NCI-H2029 treated with DMSO at 0.1 percent for 48 hours (cell line): ENCODE measurements at places on chromosomes 3 and 15.
A peak's percentile ranks its signal among the peaks of the same experiment; 100 is the strongest.

DNA sequence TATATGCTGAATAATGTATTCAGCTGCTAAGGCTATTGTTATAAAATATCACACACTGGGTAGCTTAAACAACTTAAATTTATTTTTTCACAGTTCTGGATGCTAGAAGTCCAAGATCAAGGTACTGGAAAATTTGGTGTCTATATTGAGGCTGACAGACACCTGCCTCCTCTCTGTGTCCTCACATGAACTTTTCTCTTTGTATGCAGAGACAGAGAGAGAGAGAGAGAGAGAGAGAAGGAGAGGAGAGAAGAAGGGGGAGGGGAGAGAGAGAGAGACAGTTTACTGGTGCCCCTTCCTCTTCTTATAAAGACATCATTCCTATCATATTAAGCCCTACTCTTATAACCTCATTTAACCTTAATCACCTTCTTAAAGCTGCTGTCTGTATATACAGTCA, 320.1 kb upstream of the THBS1 start:
- no peak for DNase-seq

DNA sequence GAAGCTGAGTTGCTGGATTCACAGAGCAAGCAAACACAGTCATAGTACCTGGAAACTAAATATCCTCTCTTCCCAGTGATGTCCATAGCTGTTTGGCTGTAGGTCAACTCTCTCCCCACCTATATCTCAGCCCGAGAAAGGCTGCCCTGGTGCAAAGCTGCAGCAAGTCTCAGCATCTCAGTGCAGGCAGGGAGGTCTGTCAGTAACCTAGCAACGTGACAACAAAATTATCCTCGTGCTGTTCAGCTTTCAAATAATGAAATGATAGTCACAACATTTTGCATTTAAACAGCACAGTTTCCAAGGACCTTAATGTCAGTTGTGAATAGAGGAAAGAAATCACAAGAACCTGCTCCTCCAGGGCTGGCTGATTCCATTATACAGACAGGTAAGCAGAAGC, 83.6 kb downstream of the CHST2 start:
- no peak for DNase-seq

GRCh38 chr3:13524979-13525669, 23.8 kb upstream of the FBLN2 start:
- no peak for DNase-seq

DNA sequence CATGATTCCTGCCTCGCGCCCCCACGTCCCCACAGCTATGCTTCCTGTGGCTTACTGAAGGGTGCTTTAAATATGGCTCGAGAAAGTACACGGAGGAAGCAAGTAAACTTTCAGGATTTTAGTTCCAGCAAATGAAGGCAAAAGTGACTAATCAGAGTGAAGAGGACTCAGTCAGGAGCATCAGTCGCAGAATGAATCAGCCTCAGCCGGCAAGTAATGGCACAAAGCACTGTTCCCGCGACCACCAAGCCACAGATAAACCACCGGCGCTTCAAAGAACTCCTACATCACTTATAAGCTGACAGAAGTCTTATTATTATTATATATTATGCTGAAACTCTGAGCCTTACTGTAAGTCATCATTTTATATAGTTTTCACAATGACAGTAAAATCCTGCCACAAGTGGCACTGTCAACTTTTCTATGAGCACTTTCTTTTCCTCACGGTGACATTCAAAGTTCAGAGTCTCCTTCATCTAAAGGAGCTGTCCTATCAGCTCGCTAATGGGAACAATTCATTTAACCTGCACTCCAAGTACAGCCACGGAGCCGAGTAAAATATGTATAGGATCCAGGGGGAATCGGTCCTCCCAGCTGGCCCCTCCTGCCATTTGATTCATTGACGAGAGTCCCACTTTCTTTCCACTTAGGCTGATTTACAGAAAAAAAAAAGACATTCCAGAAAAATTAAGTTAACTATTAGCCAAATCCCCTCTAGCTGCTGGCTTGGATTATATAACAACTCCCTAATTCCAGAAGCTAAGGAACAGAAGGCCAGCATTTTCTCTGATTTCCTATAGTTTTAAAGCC, 217.0 kb upstream of the ICE2 start:
- no peak for DNase-seq

DNA sequence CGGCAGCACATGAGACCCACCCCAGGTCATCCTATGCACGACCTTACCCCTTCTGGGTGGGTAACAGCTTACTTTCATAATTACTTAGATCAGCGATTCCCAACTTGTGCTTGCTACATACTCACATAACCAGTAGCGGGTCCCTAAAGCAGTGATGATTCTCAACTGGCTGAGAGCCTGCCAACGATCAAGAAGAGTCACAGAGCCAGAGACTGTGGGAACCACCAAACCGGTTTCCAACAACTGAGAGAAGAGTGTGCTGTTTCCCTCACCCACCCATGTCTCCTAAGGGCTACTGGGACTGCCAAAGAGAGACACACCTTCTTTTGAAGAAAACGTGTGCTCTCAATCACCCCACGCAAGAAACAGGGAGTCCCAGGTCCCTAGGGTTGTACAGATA, 12.0 kb upstream of the XXYLT1 start:
- DNase-seq, result no peak

DNA sequence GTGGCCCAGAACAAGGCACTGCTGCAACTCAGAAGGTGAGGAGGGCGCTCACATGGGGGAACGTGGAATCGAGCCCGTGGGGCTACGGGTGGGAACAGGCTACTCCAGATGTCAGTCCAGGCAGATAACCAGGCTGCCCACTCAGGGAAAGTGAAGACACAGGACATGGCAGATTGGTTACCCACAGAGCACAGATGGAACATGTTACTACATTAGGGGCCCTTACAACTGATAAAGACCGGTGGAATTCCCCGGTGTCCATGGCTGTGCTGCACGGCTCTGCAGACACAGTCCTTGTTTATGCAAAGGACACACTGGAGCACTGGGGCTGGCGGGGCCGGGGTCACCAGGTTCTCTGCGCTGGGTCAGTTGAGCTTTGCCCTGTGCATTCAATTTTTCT, 36.9 kb downstream of the PCSK6 start:
- DNase-seq, result no peak

- peak; percentile 4 for DNase-seq
Measured at GRCh38 chr15:81133782-81134461, at the start of gene CFAP161. CFAP161 (plus strand) TSS chr15:81134270; CDS start chr15:81134330, 60 bp downstream.

DNA sequence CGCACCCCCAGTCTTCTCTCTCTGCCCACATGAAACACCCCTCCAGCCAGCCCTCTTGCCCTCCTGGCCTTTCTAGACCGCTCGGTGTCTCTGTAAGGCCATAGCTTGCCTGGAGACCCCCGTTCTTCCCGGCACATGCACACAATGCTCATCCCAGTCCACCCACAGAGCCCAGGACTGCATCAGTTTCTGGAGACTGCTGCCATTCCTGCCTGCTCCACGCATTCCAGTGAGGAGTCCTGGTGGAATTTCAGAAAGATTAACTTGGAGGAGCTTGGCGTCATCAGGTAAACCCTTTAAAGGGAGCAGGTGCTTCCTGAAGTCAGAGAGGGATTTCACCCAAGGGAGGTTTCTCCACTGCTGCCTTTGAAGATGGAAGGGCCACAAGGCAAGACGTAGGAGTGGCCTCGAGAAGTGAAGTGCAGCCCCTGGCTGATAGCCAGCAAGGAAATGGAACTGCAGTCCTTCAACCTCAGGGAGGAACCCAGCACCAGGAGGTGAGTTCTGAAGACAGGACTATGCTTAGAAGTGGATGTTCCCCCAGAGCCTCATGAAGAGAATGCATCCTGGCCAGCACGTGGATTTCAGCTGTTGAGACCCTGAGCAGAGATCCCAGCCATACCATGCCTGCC, 19.2 kb downstream of the SLC41A3 start:
- DNase-seq, result no peak

DNA sequence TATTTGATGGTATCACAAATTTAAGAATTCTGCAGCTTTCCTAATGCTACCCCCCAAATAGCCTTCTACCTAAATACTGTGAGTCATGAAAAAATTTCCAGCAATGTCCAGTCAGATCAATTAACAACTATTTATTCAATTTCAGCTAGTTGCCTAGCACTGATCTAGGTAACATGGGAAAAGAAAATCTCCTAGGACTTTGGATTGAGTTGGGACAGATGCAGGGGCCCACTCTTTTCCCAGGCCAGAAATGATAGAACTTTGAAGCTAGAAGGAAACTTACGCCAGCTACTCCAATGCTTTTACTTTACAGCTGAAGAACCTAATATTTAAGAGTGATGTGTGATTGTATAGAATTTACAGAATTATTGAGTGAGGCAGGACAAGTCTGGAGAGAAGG, 196.3 kb downstream of the FMN1 start:
- DNase-seq, result no peak

DNA sequence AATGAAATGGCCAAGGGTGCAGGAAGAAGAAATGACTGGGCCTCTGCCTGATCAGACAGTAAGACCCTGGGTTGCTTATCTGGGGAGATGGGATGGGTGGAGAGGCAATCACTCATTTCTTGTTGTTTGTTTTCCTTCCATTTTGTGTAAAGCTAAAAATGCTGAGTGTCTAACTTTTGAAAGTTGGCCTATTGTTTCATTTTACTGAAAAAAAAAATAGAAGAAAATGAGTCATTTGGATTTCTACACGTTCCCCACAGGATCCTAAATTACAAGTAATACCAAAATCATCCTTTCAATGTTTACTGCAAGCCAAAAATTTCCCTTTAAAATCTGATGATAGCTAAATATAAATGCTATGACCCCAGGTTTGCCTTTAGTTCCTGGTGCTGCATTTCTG, 30.6 kb downstream of the PTX3 start:
- no peak for DNase-seq

DNA sequence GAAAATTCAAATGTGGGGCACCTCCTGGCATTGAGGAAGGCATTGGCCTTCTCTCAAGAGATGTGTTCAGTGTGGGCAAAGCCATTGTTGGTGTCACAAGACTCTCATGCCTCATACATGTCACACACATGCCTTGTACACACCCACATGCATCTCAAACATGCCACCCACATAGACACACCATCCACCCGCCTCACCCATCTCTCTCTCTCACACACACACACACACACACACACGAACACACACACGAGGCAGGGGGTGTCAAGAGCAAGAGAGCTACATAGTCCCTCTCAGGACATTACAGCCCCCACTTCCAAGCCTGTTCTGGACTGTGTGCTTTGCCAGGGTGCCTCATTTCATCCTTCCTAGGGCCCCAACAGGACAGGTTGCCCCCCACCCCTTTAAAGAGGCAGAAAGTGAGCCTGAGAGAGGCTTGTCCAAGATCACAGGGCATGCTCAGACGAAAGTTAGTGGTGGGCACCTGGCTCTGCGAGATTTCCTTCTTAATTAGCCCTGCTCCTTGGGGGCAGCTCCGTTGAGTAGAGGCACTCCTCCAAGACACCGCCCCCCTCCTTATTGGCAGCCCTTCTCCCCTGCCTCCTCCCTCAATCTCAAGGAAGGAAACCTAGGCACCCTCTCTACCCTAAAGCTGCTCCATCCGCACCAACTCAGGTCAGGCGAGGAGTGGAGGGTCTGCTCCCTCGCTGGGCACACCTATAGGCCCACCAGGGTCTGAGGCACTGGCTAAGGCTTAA, 50.5 kb upstream of the CCDC174 start:
- DNase-seq, result no peak

DNA sequence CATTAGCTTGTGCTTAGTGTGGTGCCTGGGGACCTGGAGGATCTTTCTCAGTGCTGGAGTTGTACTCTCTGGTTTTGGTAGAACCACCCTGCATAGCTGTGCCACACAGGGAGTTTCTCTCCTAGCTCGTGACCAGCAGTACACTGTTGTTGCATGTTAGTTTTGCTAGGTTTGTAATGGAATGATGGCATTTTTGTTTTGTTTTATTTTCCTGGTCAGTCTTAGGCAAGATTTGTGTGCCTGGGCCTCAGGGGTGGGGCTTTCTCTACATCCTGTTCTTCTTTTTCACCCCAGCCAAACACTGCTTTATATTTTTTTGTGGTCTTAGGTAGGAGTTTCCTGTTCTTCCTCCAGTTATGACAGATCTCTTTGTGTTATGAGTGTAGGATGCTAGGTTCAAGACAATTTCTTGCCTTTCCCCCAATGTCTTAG, 534.5 kb upstream of the KCNMB2 start:
- no peak for DNase-seq

- peak; percentile 74 for DNase-seq
Measured at GRCh38 chr3:181757694-181758306, 46.1 kb downstream of the SOX2 start.

DNA sequence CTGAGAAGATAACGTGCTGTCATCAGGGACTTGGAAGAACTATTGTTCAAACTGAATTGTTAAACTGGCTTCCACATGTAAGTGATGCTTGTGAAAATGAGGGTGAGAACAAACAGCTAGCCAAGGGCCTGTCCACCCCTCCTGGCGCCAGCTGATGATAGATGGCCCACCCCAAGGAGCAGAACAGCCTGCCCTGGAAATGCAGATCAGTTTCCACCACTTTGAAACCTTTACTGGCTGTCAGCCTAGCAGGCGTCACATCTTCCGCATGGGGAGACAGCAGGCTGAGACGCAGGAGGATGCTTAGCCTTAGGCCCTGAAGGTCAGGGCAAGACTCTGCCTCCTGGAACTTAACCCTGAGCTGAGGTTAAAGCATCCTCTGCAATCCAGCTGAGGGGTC, 6.4 kb upstream of the SLC51B start:
- DNase-seq, result no peak

- DNase-seq, result no peak
Measured at GRCh38 chr3:146801492-146801891, 196.3 kb upstream of the PLSCR5 start.

GRCh38 chr3:149243540-149243939, 21.9 kb upstream of the CP start:
- DNase-seq, result no peak

DNA sequence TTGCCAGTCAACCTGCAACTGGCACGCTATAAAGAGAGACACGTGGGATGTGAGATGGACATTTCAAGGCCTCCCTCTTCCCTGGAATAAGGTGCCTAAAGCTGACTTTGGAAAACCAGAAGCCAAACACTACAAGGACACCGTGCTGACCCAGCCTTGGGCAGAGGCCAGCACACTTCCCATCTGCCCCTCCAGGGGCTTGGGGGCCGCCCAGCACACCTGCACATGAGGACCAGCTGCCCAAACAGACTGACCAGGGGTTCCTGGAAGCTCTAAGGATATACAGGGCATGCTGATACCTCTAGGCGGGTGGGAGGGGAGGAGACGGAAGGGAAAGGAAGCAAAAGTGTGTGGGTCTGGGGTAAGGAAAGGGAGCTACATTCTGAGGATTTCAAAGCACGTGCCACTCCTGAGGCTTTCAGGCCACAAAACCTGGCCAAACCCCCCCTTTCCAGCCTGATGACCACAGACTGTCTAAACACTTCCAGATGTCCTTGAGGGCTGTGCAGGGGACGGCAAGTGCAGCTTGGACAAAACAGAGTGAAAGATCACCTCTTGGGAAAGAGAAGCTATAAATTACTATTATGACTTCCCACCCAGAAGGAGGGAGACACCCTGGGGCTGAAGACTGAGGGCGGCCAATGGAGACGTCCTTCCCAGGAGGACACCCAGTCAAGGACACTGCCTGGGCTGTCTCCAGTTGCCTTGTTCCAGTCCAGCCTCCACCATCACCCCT, 57.9 kb downstream of the ADCY5 start:
- DNase-seq, result peak; percentile 64

DNA sequence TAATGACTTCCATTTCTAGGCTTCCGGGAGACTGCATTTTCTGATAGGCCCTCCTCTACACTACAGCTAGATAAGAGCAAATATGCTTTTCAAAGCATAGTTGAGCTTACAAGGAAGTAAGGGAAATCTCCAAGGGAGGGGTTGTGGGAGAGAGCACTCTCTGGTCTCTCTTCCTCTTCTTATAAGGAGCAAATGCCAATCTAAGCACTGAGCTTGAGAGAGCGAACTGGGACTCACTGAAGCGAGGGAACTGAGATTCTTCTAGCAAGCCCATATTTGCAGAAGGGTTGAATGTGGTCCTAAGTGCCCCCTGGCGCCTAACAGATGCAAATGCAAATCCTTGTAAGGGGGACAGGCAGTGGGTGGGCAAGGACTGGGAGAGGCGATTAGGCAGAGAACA, 164.8 kb downstream of the ERC2 start:
- no peak for DNase-seq
